ENCODE measurements at places on chromosomes 12 and 14.

- no peak for DNase-seq
Observed at GRCh38 chr12:131622422-131622955, 88.4 kb upstream of the SFSWAP start.

- DNase-seq: no peak
Observed at GRCh38 chr12:94109160-94109559, 39.2 kb upstream of the PLXNC1 start.

DNA sequence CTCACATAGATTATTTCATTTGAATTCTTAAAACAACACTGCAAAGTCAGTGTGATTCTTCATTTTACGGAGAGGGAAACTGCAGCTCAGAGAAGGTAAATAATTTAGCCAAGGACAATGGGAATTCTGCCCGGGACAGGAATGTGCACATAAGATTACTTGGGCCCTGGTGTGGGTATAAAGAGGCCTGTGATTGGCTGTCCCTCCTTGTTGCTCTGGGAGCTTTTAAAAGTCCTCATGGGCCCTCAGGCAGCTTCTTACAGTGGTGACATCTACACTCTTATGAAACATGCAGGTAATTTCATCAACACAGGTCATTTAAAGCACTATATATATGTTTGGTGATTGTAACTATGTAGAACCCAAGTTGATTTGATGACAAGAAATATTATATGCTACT, 100.3 kb downstream of the ESR2 start:
- DNase-seq: no peak

- DNase-seq: no peak
Observed at GRCh38 chr12:69545081-69545480, 40.2 kb upstream of the CCT2 start.
